Stimulated activated CD4-positive, alpha-beta T cell treated with anti-CD3 and anti-CD28 coated beads, Interleukin-4, amount 100 ng/mL, for 1 hour (primary cell): ENCODE measurements at places on chromosomes 11 and 22.

- DNase-seq = no peak
Measured at GRCh38 chr11:45768486-45768885, 36.5 kb upstream of the SLC35C1 start.

DNA sequence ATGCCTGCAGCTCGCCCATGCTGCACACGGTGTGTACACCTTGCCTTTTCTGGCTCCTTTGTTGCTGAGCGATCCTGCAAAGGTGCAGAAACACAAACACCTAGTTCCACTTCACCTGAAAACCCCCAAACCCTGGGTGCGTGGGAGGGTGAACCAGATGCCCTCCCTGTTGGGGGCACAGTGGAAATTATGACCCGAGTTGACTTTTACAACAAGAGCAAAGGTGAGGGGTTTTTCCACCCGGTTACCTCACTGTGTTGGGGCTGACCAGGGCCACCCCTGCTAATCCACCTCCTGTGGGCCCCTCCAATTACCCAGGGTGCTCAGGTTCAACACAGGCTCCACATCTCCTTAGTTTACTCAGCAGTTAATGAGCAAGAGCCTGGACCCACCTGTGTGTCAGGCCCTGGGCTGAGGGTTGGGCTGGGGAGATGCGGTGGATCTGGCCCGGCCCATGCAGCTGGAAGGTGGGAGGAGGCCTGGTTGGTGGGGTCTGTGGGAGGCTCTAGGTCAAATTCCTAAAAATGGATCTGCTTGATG is 42.1 kb downstream of the LRRC32 start:
- DNase-seq = peak; percentile 42

GRCh38 chr11:35138058-35138457 is 913 bp upstream of the CD44 start:
- DNase-seq = no peak

DNA sequence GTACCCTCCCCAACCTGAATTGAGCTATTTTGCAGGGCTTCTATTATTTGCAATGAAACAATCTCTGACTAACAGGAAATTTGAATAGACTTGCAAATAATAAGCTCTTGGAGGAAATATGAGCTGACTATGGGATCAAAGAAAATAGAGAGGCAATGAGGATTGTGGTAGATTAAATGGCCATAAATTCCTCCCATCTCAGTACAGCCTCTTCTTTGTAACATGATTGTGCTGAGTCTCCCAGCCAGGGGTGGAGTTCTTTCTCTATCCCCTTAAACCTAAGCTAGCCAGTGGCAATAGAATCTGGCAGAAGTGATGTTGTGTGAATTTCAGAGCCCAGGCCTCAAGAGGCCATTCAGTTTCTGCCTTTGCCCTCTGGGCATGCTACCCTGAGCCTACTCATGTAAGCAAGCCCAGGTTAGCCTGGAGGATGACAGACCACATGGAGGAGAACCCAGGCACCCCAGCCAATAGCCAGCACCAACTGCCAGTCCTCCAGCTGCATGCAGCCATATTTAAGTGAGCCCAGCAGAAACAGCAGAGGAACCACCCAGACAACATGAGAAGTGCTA is 86.8 kb upstream of the TP53I11 start:
- no peak for DNase-seq

DNA sequence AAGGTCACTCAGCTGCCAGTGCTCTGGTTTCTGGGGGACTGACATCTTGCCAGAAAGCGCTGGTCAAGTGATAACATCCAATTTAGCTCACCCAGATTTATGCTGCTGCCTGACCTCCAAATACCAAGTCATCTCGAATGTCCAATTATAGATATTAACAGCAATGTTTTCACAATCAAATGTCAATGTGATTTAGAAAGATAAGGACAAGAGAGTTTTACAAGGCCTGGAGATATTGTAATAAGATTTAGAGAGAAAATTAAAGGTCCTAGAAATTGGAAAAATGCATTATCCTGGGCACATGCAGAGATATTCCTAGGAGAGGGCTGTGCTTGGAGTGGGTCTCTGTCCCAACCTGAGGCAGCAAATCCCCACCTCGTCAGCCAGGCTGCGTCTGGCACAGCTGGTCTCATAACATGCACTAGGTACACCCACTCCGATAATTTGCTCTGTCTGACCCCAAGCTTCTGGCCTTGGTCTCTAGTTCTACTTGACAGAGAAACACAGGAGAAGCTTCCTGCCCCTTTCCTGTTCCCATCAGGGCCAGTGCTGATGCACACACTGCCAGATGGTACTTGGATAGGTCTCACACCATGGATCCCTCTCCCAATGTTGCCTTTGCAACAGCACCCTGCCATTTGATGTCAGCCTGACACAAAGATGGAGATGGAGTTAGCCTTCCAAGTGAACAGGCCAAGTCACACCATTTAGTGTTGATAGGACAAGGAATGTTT is 28.6 kb downstream of the USH1C start:
- DNase-seq = no peak

GRCh38 chr11:134514354-134514951 is 102.4 kb upstream of the B3GAT1 start:
- no peak for DNase-seq

GRCh38 chr22:40397396-40397795 is 27.0 kb downstream of the SGSM3 start:
- no peak for DNase-seq

DNA sequence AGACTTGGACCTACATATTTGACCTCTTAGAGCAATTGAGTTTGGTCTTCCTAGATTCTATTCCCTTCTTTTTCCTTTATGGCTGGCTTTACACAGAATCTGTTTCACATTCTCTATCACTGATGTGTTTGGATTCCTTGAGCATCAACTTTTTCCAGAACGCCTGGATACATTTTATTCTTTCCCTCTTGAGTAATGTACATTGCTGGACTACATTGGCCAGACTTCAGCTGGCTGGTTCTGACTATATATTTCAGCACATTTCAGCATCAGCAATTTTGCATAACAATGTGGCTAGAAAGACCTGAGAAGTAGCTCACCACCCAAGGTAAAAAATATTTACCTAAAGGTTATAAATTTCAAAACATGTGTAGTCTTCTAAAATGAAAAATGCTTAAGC is 2198.2 kb upstream of the RAG2 start:
- DNase-seq = no peak

- DNase-seq = no peak
Measured at GRCh38 chr22:30882974-30883533, 85.5 kb downstream of the MORC2 start.

GRCh38 chr22:19810381-19811201 is 44.1 kb downstream of the GNB1L start:
- DNase-seq = no peak

GRCh38 chr11:115084231-115084630 is 405.9 kb downstream of the NXPE2 start:
- no peak for DNase-seq

GRCh38 chr11:105202844-105203548 is 63.4 kb upstream of the CARD18 start:
- DNase-seq = no peak

DNA sequence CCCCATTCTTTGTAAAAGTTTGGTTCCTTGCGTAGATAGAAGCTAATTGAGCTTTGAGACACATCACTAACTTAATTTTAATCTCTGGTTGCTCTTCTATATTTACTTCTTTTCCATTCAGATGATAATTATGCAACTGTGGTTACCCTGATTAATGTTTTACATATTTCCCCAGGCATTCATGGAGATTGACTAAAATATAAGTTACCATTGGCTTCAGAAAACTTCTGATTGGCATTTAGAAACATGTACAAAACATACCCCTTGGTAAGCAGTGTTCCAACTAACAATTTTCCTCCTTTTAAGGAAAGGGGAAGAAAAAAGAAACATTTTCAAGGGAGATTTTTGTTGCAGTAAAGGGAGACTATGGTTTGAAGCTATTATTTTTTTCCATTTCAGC is 43.9 kb downstream of the FAT3 start:
- DNase-seq = no peak

DNA sequence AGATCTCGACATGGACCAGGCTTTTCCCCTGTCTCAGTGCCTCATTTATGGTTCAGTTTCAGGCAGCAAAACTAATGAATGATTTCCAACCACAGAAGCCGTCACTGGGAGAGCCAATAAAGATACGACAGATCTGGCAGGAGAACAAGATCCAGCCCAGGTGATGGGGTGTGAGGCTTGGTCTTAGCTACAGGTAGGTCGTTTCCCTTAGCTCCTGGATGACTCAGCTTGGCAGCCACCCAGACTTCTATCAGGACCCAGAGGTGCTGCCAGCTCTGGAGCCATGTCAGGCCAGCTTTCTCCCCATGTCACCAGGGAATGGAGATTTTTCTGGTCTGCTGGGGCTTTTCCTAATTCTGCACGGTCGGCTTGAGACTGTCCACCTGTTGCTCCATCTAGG is 36.3 kb upstream of the APOBEC3A start:
- no peak for DNase-seq

- DNase-seq = no peak
Measured at GRCh38 chr11:72317570-72317969, 73.6 kb upstream of the PHOX2A start.

DNA sequence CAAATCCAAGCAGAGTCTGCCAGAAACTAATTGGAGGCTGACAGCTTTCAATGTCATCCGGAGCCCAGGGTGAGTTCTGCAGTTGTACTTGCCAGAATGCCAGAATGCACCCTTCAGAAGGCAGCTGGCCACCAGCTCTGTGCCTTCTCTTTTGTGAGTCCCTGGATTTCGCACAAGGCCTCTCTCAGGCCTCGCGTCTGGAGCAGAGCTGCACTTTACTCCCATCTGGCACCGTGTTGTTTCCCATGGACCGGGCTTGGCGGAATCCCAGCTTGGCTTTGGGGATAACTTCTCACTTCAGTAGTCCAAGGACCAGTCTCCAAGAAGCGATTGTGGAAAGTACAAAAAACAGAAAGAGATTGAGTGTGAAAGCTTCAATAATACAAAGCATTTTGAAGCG is 451.3 kb upstream of the KIRREL3 start:
- no peak for DNase-seq

DNA sequence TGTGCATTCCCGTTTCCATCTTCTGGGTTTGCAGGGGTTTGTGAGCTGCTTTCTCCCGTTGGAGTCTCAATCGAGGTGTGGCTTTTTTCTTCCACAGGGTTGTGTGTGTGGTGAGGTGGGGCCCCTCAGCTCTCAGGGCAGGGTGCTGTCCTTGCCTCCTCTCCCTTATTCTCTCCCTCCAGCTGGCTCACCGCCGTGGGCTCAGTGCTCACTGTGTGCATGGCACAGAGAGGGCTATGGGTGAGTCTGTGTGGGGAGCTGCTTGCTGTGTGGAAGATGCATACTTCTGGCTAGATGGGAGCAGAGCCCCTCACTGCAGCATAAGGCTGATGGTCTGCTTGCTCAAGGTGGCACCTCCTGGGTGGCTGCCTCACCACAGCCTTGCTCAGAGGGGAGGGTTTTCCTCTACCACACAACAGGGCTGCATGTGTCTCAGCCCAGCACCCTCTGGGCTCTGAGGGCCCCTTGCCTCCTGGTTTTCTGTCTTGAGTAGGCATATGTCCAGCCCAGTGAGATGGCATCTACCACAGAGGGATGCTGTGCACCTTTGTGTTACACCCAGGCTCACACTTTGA is 203.1 kb upstream of the B3GAT1 start:
- no peak for DNase-seq
